Stimulated activated naive CD8-positive, alpha-beta T cell treated with anti-CD3 and anti-CD28 coated beads, Interleukin-15, amount 100 ng/mL, for 72 hours (primary cell): ENCODE measurements at places on chromosomes 6 and 20.

- DNase-seq, result no peak
These were observed 156.2 kb upstream of the BTBD3 start for GRCh38 chr20:11761497-11761896.

DNA sequence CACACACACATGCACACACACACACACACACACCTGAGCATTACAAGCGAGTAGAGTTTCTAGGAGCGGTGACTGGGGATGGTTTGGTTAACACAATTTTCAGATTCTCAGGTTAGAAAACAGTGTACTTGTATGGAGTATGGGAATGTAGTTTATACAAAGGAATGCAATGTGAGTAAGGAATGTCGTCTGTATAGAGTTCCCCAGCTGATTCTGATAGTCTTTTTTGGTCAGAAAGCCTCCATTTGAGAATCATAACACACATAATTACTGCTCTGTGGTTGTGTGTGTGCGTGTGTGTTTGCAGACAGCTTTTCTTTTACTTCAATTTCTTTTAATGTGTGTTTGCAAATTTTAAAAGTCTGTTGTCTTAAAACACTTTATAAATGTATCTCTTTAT is 93.2 kb downstream of the MYO6 start:
- DNase-seq, result no peak

- DNase-seq, result no peak
These were observed 40.2 kb downstream of the GINS1 start for GRCh38 chr20:25447671-25448070.

DNA sequence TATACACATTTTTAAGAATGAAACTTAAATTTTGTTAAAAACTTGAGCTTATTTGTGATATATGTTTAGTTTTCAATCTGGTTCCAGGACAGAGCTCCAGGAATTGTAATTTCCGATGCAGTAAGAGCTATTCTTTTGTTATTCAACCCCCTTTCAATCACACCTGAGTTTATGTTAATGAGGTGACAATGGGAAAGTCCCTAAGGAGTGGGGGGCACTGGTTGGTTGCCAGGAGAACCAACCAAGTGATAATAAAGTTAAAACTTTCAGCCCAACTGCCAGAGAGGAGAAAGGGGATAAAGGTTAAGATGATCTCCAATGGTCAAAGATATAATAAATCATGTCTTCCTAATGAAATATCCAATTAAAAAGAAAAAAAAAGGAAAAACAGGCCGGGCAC is 19.8 kb downstream of the MDN1 start:
- DNase-seq, result no peak

DNA sequence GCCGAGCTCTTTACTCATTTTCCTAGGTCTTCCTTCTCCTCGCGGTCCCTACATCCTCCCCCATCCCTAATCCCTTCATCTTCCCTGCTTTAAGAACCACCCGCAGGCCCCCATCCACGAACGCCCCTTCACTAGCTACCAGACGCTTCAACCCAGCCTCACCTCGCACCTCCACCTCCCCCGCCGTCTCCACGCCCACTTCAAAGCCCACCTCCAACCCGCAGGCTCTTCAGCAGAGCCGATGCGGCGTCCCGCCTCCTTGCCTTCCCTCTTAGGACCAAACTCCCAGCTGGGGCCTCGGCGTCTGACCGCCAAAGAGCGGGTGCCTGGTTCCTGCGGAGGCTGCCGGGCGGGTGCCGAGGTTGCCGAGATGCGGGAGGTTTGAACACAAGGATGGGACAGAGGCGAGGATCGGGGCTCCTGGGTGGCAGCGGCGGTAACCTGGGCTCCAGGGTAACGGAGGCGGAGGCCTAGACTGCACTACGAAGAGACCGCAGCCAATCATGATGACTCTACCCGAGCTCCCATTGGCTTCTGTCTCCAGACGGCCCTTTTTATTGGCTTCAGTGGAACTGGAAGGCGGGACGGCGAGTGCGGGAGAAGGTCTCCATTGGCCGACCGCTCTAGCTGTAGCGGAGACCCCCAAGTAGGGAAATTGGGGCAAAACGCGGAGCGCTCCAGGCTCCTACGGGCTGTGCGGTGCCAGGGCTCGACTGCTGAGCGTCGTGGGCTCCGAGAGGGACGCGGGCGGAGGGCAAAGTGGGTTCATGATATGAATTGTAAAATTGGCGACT is at the start of gene LCA5:
Gene LCA5, minus strand, starts transcription at position 477 of the 794 bp plus-strand sequence. CDS start 18,536 bp downstream, outside the sequence.
- DNase-seq, result peak; percentile 86

GRCh38 chr6:49918787-49919186 is 45.2 kb downstream of the DEFB114 start:
- DNase-seq, result no peak

DNA sequence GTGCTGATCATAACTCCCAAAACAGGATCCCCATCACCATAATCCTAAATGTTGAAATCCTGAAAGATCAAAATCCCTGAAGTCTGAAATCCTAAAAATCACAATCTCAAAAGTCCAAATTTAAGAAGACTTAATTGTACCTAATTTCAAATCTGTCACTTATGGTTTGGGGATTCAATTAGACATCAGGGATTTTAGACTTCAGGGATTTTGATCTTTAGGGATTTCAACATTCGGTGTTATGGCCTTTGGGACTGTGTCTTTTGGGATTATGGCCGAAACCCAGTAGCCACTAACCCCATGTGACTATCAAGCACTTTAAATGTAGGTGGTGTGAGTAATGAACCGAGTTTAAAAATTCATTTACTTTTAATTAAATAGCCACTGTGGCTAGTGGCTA is 21.7 kb upstream of the AVP start:
- no peak for DNase-seq

DNA sequence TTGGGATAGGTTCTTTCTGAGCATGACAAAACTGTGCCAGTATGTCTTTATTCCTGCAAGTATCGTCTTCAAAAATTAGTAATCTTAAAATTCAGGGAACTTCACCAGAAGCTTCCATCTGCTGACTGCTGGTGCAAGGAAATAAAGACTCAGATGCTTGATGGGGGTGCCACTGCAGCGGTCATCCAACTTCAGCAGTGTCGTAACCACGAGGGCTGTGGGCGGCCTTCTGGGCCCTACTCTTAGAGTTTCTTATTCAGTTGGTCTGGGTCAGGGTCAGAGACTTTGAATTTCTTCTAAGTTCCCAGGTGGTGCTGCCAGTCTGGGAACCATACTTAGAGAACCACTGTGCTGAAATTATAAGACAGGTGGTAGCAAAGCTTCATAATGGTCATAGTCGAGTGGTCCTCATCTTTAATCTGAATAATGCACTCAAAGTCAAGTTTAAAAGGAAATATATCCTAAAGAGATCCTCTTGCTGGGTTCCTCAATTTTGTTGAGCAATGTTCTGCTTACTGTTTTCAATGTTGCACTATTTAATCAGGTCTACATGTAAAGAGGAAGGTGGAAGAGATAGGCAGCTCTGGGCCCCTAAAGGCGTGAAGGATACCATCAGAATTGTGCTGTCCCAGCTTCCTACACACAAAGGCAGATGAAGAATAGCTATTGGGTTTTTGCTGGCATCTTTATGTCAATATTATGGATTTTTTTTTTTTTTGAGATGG is 165.4 kb upstream of the GMDS start:
- no peak for DNase-seq

DNA sequence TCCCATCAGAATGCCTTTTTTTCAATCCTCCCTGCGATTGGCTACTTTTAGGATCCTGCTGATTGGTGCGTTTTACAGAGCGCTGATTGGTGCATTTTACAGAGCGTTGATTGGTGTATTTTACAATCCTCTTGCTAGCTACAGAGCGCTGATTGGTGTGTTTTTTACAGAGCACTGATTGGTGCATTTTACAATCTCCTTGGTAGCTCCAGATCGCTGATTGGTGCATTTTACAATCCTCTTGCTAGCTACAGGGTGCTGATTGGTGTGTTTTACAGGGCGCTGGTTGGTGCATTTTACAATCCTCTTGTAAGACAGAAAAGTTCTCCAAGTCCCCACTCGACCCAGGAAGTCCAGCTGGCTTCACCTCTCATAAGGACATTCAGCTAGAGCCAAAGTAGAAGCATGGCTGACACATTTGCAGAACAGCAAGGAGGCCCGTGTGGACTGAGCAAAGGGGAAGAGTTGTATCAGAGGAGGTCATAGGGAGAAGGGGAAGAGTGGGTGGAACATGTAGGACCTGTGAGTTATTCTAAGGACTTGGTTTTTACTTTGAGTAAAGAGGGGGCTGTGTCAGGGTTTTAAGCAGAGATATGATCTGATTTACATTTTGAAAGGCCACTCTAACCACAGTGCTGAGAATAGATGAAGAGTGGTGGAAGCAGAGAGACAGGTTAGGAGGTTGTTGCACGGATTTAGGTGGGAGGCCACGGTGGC is 2.6 kb downstream of the ALDH5A1 start:
- no peak for DNase-seq

DNA sequence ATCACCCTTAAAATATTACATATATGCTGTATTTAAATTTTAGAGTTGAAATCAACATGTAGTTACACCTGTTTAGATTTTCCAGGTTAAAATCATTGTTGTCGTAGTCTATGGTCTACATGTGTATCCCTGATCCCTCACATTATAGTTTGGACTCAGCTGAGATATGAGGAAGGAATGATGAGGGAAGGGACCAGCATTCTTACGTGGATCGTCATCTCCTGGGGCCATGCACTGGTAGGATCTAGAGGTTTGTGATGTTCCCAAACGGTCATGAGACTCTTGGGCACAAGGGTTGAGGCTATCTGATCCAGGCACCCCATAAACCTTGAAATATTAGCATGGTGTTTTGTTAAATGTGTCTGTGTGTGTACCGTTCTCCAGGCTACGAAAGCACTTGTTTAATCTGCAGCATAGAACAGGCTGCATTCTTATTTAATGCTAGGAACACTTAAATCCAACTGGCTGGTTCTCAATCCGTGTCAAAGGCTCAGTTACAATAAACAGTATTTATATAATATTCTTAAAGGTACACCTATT is 55.4 kb downstream of the IPCEF1 start:
- DNase-seq, result no peak

DNA sequence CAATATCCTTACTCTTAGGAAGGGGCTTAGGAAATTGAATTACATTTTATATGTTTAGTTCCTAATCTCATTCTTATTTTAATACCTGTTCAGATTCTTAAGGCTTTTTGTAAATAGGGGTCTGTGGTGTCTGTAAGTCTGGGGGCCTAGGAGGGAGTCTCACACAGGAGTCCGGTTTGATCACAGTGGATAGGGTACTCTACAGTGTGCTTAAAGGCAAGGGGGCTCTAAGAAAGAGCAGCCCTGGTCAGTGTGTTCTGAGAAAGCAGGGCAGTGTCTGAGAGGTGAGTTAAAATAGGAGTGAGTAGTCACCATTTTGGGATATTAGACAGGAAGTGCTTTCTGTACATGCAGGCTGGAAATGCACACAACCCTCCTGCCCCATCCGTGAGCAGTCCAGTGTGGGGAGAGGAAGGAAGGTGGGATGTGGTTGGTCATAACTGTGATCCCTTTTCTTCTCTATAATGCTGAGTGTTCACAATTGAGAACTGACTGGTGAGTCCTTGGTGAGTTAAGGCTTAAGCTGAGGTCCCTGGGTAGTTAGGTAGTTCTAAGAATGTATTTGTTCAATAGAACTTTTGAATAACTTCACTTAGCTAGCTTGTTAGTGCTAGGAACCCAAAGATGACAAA is 50.0 kb downstream of the CDKAL1 start:
- no peak for DNase-seq

- no peak for DNase-seq
These were observed 44.4 kb upstream of the SMOC2 start for GRCh38 chr6:168396561-168396960.

- no peak for DNase-seq
These were observed 14.3 kb upstream of the CBFA2T2 start for GRCh38 chr20:33475381-33476152.

- DNase-seq, result peak; percentile 12
These were observed 20.2 kb upstream of the RALGAPA2 start for GRCh38 chr20:20732641-20733040.

DNA sequence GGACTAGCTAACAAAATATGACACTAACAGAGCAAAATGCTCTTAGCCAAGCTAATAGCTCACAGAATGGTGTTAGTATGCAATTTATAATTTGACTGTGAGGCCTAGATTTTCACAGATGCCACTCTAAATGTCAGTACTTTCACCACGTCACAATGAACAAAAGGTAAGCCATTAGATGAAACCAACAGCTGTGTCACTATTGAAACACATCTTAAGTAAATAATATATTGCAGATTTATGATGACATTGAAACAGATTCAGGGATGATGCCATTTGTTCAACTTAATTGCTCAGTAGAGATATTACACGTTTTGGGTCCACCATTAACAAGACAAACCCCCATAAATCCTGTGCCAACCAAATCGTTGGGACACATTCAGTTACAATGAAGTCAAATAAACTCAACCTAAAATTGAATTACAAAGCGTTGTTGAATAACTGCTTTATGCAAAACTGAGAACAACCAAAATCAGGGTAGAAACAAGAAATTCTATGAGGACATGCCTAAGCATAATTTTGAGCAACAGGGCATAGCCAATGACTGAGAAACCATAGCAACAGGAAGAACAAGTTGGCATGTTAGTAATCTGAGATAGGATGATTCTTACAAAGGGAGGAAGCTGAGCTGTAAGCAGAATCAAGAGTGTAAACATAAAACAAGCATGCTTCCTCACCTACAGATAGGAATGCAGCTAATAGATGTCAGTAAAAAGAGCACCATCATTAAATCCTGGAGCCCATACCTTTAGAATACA is 85.6 kb upstream of the KHDRBS2 start:
- DNase-seq, result no peak

- no peak for DNase-seq
These were observed 13.9 kb upstream of the KLHL31 start for GRCh38 chr6:53679446-53679933.

GRCh38 chr20:57326667-57327455 is 2.7 kb upstream of the SPO11 start:
- DNase-seq, result no peak

GRCh38 chr20:24206995-24207394 is 218.4 kb upstream of the GGTLC1 start:
- DNase-seq, result no peak

- DNase-seq, result no peak
These were observed 180.9 kb upstream of the DTNBP1 start for GRCh38 chr6:15843764-15844163.

GRCh38 chr6:157954150-157955117 is 27.2 kb upstream of the SYNJ2 start:
- peak; percentile 7 for DNase-seq

DNA sequence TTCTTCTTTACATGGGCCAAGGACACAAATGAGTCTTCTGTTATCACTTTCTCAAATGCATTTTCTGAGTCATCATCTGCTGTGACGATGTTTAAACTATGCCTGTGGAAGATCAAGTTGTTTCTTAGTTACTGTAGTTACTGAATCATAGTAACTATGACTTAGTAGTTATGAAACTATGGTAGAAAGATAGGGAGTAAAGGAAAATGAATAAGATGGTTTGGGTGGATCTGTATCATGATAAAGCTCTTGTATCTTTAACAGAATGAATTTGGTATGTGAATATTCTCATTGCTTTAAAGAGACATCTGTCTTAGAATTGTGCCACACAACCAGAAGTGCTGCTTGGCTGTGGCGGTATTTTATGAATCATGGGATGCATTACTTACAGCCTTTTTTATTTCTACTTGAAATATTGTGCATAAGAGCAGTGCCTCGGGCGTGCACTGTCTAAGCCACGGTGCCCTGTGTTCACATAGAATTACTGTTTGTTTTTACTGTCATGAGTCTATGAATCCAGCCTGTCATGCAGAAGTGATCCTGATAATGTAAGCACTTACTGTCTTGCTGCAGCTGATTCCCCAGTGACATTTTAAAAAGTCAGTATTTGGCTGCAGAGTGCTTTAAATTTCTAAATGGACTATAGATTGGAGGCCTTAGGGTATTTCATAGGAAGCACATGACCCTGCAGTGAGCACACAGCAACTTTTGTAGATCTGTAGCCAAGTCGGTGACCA is 215.2 kb downstream of the TMEM242 start:
- no peak for DNase-seq
